IMR-90 (cell line): ENCODE measurements at places on chromosomes 4 and X.

DNA sequence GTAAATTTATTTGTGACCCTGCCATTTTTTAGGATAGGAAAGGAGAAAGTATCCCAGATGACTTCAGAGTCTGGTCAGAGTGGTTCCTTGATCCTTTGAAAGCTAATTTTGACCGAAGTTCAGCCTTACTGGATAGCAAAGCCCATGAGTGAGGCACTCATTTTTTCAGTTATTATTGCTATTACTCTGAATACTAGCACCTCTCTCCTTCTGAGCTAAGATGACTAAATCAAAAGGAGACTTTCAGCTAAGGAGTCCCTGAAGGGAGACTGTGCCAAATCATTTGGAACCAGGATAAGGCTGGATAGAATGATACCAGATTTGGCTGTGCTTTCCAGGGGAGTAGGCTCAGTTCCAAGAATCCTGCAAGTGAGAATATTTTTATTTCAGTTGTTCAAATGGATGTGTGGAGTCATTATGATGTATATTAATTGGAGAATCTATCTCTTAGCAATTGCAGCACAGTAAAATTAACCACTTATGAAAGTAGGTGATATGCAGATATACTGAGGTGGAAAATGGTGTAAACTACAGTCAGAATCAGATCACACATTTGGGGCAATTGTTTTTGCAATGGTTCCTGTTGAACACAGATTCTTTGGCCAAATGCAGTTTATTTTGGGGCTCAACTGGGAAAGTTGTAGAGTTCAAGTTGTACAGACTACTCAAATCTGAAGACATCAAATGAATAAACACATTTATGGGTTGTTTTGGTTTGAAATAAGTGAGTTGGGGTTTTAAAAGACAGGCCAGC is 1.2 kb downstream of the P2RY10 start:
- DNase-seq, result no peak

DNA sequence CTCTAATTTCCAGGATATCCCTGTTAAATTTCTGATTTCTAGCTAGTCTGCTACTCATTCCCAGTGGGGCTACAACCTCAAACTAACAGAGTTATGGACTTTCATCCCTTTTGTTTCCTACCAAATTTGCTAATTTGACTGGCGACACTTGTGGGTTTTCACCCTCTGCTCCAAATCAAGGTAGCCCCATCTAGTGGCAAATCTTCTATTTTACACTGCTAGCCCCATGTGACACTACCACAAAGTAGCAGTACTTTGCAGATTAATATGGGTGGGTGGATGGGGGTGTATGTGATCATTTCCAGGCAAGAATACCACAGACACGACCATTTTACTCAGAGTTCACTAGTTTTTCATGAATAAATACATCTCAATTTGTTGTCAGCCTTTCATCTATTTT is 150.3 kb downstream of the MSL3 start:
- no peak for DNase-seq

DNA sequence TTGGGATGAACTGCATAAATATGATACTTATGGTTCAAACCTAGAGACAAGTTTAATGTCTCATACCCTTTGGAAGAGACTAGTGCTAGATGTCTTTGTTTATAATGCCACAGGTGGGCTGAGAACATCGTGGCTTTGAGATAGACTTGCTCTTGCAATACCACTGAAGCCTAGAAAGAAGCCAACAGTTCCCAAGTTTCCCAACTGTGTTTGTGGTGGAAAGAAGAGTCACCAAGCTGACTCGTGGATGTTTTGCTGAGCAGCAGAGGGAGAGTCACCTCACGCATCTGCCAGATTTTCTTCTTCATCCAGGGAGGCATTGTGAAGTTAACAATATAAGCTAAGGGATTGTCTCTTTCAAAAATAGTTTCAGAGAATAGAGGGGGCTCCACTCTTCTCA is 1076.2 kb downstream of the C4orf33 start:
- no peak for DNase-seq

DNA sequence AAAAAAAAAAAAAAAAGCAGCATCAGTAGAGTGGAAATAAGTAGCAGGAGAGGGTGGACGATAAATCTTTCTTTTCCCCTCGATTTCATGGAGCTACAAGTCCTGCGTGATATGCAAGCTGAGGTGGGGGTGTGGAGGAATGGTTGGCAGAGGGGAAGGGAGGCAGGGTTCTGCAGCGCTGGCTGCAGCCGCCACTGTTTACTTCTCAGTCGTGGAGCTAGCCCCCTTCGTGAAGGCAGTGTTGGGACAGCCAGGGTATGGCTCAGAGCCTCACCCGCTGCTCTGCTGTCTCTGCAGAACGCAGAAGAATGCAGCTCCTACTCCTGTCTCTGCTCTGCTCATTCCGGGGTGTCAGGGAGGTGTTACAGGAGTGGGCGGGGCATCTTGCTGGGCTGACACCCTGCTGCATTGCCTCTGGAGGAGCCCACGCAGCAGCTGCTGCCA is 140.6 kb downstream of the GPM6A start:
- DNase-seq, result no peak

GRCh38 chr4:83340692-83341343 is 6.2 kb upstream of the HPSE start:
- DNase-seq, result no peak

DNA sequence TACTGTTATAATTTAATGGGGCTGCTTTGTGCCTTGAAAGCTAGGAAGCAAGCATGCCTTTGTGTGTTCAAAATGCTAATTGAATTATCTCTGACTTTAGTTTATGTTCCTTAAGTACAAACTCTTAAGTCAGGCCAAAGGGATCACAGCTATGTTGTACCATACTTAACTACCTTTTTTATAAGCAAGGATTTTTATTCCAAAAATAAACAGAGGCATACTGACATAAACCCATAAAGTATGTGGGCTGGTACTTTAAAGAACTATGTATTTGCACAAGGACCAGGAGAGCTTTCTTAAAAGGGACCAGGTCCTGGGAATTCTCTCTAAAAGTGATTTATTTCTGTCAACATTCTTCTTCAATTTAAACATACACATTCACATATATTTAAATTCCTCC is 57.8 kb upstream of the HCCS start:
- peak; percentile 23 for DNase-seq

- no peak for DNase-seq
Observed at GRCh38 chr4:100372432-100372831, 145.4 kb downstream of the EMCN start.

- DNase-seq, result no peak
Observed at GRCh38 chr4:153036931-153037482, 100.9 kb downstream of the FHDC1 start.

DNA sequence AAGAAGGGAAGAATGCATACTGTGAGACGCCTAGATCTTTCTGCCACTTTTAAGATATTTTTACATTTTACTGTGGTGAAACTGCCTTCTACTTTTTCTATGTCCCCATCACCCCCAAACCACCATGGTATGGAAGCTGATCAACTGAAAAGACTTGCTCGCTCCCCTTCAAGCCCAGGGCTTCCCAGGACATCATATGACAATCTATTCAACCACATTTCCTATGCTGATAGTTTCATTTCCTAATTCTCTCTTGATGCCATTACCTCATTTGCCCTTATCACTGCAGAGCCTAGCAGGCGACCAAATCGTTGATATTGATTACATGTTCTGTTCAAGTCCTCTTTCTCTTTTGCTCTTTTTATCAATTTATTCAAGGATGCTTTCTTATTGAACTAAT is 40.1 kb upstream of the KLHL34 start:
- DNase-seq, result no peak

DNA sequence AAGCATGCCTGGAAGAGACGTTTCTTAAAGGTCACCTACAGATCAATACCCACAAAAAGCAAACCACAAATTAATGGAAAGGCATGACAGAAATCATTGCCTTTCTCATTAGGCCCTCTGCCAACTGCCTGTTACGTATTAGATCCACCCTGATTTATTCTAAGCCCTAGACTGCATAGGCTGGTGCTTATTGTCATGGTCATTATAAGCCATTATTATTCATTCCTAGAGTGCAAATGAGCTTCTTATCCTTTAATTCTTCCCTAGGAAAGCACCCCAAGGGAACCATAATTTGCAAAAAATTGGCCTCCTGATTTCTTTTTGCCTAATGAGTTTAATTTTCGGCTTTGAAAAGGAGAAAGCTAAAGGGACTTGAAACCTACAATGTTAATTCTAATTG is 184.2 kb upstream of the GPRIN3 start:
- no peak for DNase-seq

DNA sequence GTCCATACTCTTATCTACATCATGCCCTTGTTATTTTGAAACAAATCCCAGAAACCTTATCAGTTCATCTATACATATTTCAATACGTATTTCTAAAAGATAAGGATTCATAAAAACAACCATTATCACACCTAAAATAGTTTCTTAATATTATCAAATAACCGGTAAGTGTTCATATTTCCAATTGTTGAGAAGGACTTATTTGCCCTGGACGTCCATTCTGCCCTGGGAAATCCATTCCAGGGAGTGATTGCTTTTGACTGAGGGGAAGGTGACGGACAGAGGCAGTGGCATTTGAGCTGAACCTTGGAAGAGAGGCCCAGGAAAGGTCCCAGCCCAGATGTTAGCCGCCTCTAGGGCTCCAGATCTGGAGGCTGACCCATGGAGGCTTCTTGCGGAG is 49.6 kb downstream of the STARD8 start:
- no peak for DNase-seq

DNA sequence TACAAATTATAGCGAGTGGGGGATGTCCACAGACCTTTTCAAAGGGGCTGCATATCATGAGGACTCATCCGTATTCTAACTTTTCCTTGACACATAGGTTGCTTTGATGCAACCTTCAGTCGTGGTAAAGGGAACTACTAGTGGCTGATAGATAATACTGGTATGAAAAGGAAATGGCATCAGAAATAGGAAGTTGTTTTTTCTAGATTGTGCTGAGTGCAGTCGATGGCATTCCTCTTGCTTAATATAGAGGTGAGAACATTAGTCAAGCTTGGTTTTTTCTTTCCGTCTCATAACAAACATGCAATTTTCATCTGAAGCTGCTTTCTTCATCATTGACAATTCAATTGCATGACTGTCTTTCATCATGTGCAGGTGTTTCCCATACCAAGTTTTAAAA is 16.6 kb downstream of the ENPEP start:
- no peak for DNase-seq

GRCh38 chr4:54091637-54092404 is 8.1 kb upstream of the GSX2 start:
- DNase-seq, result peak; percentile 70

DNA sequence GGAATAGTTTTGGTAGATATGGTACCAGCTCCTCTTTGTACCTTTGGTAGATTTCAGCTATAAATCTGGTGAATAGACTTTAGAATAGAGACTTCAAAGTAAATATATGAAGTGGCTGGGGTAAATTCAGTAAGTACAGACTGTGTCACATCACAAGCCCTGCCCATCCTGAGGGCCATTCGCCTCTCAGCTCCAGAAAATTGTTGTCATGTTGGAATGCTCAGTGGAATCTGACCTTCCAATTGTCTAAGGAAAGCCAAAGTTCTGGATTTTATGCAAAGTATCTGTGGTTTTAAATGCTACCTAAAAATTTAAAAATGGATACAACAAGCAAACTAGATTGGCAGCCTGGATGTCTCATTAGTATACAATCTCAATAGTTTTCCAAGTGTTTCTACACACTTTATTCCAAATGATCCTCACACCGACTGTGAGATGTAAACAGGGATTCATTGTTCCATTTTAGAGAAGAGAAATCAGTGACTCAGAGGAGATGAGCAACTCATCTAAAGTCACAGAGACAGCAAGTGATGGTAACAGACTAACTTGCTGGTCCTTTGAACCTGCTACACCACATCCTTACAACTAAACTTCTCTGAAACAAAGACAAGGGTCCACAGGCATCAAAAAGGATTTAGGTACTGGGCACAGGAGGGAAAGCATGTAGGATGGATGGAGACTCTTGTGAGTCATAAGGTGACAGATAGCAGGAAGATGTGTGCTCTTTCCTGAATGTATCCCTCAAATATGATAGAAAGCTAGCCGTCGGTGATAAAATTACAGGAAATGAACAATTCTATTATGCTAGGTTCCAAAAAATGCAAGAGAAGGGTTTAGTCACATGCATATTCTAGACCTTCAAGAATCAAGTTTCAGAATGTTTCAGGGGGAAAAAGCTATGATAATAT is 127.3 kb downstream of the ATP10D start:
- peak; percentile 66 for DNase-seq

- no peak for DNase-seq
Observed at GRCh38 chr4:36310793-36311192, 29.4 kb downstream of the DTHD1 start.

- peak; percentile 12 for DNase-seq
Observed at GRCh38 chrX:24355095-24355494, 5.3 kb upstream of the SUPT20HL1 start.

- DNase-seq, result no peak
Observed at GRCh38 chr4:182083671-182084410, 159.4 kb upstream of the TENM3 start.

- DNase-seq, result no peak
Observed at GRCh38 chrX:143437439-143437838, 79.8 kb downstream of the SPANXN3 start.

GRCh38 chr4:147480891-147481576 is at the start of gene EDNRA:
Gene EDNRA (plus strand): TSS chr4:147481097. CDS start chr4:147485682, 4,585 bp downstream.
- DNase-seq, result peak; percentile 68

DNA sequence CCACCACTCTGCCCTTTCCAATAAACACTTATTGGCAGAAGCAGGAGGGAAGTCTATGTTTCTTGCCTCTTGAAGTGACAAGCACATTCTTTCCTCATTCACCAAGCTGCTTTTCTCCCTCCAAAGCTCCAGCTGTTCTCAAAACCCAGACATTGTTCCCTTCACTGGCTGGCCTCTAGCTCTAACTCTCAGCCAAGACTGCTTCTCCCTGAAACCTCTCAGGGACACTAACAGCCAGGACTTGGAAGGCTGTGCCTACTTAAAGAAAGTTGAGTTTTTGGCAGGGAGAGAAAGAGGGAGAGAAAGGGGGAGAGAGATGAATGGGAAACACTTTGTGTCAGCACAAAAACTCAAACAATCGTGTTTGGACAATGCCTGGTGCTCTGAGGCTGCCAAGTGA is 99.5 kb downstream of the COX18 start:
- DNase-seq, result peak; percentile 9
